Amniotic epithelial cell (primary cell): ENCODE measurements at places on chromosomes 4 and X.

DNA sequence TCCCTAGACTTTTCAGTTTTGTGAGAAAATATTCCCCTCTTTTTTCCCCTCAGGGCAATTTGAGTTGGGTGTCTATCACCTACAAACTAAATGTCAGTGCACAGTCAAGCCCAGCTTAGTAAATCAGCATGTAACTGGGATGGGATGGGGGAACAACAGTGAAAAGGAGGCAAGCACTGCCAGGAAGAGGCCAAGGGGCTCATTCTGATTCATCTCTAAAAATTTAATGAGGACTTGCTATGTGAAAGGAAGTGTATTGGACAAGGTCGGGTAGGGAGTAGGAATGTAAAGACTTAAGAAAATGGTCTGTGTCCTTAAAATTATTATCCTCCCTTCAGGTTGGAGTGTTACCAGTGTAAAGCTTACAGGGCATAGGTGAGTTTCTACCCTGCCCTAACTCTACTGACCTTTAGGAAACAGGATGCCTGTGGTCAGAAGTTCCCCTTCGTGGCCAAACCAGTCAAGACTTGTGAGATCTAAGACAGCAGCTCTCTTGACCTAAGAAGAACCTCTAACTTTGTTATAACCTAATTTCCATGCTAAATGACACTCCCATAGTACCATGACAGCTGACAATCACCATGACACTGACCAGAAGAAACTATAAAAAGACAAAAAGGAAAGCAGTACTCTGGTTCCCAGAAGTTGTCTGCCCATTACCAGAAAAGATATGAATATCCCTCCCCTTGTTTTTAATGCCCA lies 194.4 kb upstream of the LDB2 start:
- no peak for DNase-seq

DNA sequence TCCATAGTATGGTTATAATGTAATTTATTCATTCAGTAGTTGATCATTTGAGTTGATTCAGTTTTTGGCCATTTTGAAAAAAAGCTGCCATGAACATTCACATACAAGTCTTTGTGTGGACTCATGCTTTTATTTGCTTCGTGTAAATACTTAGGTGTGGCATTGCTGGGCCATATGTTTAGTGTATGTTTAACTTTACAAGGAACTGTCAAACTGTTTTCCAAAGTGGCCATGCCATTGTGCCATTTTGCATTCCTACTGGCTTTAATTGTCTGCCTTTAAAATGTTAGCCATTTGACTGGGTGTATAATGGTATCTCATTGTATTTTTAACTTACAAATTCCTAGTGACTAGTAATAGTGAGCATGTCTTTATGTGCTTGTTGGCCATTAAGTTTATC lies 8.8 kb downstream of the MTM1 start:
- DNase-seq: no peak

GRCh38 chr4:110514889-110515479 lies 39.0 kb downstream of the ENPEP start:
- peak; percentile 25 for DNase-seq

GRCh38 chr4:113935190-113935589 lies 44.3 kb downstream of the ARSJ start:
- DNase-seq: peak; percentile 48

GRCh38 chr4:184950117-184950830 lies 68.0 kb upstream of the HELT start:
- no peak for DNase-seq

DNA sequence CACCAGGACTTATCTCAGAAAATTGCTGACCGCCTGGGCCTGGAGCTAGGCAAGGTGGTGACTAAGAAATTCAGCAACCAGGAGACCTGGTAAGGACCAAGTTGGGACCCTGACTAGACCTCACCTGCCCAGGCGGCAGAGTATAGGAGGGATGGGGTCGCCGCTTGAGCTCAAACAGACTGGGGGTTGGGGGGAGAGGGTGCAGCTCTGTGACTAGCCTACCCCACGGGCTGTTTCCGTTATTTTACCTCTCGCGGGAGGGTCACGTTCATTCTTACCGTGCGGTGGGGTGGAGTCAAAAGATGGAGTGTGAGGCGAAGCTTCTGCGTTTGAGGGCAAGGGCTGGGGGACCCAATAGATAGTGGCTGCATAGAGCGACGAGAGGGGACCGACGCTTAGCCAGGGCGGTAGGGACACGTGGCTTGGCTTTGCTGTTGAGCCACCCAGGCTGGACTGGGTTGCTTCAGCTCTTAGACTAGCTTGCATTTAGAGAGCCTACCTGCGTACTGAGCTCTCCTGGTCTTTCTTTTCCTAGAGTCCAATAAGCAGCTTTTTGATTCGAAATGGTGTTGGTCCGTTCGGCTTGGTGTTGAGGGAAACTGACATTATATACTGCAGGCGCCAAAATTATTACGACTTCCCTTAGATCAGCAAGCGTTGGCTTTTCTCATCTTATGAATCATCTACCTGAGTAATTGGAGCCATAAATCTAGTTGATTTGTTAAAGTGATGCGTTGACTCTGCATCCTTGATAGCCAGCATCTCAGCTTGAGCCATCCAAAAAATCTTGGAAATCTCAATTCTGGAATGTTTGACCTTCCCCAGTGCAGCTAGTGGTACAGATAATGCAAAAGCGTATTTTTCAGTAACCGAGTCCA lies 591 bp downstream of the PRPS1 start:
- no peak for DNase-seq

GRCh38 chrX:153645151-153645550 lies 1.9 kb upstream of the DUSP9 start:
- DNase-seq: no peak

DNA sequence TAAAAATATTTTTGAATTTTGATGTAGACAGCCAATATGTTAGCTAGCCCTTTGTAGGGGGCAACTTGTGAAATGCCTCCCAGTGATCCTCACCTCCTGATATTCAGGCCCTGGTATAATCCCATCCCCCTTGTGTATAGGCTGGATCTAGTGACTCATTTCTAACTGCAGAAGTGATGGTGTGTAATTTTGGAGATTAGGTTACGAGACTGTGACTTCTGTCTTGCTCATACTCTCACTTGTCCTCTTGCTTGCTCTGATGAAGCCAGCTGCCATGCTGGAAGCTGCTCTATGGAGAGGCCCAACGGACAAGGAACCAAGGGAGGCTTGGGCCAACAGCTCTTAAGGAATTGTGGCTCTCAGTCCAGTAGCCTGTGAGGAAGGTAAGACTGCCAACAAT lies 61.7 kb downstream of the GPR82 start:
- peak; percentile 17 for DNase-seq

DNA sequence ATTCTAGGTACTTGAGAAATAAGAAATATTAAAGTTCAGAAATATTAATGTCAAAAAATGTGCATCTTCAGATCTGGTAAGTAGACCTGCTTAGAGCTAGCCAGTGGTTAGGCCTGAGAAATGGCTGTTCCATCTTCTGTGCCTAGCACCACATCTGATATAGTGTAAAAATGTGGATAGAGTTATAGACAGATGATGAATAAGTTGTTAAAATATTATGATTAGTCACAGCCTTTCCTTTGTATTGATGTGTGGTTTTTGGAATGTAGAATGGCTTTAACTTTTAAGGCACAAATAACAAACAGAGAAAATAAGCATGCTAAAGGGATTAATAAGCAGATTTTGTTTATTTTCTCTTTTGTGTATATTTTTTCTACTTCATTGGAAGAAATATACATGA lies 133.5 kb upstream of the NUDT6 start:
- no peak for DNase-seq

DNA sequence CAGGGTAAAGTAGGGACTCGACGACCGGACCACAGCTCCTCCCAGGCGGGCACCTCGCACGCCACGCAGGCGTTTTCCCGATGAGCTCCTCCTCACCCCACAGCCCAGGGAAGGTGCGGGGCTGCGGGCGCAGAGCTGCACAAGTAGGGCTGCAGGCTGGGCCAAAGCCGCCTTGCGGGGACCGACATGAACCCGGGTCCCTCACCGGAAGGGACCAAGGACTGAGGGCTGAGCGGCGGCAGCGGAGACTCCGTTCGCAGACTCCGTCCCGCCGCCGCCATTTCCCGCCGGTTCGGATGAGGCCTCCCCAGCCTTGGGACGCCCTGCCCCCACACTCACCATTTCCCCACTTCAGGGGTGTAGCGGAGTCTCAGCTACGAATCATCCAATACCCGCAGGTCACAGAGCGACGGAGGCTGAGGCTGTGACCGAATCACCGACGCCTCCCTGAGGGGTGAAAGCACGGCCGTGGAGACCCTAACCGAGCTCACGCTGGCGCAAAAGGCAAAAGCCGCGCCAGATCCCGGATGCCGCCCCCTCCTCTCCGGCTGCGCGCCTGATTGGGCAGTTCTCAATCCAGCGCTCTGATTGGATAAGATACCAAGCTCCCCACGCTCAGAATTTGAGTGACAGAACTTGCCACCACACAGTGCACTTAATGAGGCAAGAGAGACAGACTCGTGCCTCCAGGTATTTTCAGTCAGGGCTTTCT lies at the start of gene ZNF732:
Gene ZNF732 (minus strand): TSS at position 506 of the 712 bp plus-strand sequence. CDS start 164 bp downstream, at position 342.
- peak; percentile 91 for DNase-seq

DNA sequence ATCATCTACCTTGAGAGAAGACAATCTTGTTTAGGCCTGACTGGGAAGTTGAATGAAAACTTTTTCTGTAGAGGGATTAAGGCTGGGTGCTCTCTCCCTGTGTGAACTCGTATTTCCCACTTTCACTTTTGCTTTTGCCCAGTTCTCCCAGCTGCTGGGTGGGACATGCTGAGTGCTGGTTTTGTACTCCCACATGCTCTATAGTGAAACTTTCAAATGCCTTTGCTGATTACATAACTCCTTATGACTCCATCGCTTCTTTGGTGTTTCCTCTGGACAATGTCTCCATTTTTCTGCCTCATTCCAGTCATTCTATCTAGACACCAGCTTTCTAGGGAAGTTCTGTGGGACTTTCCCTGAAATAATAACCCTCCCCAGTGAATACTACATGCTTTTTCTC lies 100.5 kb downstream of the CLNK start:
- DNase-seq: peak; percentile 95

GRCh38 chr4:99966692-99967091 lies 16.6 kb upstream of the H2AZ1 start:
- DNase-seq: peak; percentile 72

DNA sequence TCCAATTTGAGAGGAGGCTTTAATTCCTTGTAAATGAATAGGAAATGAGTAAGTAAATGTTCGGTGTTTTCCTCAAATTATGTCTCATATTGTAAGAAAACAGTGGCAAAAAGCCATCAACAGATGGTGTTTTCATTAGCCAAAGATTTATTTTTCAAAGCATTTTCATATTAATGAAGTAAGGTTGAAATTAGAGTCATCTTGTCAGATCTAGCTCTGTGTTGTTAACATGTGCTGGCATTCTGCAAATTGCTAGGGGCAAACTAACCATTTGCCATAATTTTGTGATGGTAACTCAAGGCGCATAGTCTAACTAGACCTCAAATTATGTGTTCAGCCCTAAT lies 24.7 kb downstream of the MID2 start:
- DNase-seq: no peak

- no peak for DNase-seq
Observed at GRCh38 chr4:183392377-183392776, 52.1 kb upstream of the CDKN2AIP start.

DNA sequence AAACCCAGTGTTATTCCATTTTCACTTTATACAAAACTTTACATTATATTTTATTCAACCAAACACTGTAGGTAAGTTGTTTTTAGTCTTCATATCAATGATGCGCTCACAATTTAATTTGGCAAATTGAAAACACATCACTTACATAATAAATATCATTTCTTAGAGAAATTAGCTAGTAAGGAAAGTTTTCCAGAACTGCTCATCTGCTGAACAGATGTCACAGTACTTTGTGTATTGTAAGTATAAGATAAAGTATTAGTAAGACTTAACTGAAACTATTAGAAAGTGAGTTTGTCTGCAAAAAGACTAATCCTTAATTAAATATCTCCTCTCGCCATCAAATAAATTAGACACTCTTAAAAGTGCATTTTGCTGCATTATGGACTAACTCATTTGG lies 108.7 kb upstream of the PACRGL start:
- DNase-seq: no peak

DNA sequence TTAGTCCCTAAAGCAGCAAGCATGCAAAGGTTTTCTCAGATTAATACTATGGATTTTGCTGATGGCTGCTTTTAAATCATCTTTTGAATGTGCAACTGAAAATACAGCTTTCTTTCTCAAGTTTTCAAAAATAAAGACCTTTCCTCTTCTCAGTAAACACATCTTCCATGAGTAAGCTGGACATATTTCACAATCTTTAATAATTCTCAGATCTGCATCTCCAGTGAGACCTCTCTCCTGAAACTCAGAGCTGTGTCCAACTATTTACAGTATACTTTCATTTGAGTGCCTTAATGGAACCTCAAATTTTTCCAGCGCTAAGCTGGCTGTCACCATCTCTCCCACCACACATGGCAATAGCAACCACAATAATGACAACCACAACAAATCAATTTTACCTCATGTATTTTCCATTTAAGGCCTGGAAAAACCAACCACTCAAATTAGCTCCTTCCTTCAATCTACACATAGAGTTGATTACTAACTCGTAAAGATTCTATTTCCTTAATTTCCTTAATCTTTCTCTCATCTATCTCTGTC lies 192.4 kb upstream of the RPL34 start:
- DNase-seq: peak; percentile 53

DNA sequence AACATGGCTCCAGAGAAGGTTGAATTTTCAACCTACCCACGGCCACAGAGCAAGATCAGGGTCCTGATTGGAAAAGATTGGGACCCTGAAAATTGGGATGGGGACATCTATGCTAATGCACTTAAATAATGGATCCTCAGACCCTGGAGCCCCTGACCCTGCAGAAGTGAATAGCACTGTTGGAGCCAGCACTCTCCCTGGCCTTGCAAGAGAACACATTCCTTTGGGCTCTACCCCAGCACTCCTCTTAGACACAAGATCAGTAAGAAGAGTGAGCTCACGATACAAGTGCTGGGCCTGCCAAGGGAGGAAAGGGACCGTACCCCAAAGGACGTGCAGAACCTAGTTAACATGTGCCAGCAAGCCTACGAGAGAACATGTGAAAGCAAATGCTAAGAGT lies 19.9 kb downstream of the CXCL13 start:
- no peak for DNase-seq

DNA sequence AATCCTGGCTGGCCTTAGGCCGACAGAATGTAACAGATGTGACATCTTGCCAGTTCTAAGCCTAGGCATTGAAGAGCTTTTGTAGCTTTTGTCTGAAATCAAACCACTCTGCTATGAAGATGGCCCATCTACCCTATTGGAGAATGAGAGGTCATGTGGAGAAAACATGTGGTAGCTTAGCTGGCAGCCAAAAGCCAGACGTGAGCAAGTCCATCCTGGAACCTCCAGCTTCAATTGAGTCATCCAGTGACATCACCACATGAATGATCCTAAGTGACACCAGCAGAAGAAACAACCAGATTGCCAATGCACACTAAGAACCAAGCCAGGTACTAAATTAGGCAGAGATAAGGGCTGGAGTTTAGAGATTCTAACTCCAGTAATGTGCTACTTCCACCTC lies 154.8 kb upstream of the ZFP42 start:
- DNase-seq: no peak

DNA sequence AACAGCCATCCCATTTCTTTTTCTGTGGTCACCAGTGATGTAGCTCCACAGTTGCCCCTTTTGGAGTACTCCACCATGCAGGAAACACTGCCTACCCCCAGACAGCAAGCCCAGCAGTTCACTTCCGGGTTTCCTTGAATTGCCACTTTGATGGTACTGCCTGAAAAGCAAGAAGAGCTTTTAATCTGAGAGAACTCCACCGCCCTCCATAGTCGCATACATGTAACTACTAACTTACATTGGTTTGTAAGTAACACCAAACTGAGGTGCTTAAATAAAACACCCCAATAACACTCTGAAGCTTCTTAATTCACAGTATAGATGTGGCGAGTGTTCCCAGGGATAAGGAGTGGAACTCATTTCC lies 53.6 kb upstream of the HPSE start:
- no peak for DNase-seq

- peak; percentile 1 for DNase-seq
Observed at GRCh38 chrX:9019151-9019550, 14.8 kb downstream of the FAM9B start.
